H1 (cell line): ENCODE measurements at places on chromosomes 1 and 21. TPM values are rescaled to one million over a fixed set of nuclear protein-coding genes. Genes with fewer than 3 reads are reported as not detected.

IGFN1 gene
- total RNA-seq: not detected in 2 replicates

SPRR1A gene
- not detected in 2 replicates for total RNA-seq

GBP2 gene
- not detected in 2 replicates for total RNA-seq

AMY2B gene
- total RNA-seq: 2.0 and 2.1 TPM in 2 replicates

CFHR5 gene
- total RNA-seq: not detected in 2 replicates

SEMA4A gene
- total RNA-seq: 5.9 and 7.3 TPM in 2 replicates

OR10J1 gene
- total RNA-seq: not detected in 2 replicates

ORC1 gene
- total RNA-seq: 49.0 and 49.7 TPM in 2 replicates
